ENCODE measurements at places on chromosomes 12 and 14.

DNA sequence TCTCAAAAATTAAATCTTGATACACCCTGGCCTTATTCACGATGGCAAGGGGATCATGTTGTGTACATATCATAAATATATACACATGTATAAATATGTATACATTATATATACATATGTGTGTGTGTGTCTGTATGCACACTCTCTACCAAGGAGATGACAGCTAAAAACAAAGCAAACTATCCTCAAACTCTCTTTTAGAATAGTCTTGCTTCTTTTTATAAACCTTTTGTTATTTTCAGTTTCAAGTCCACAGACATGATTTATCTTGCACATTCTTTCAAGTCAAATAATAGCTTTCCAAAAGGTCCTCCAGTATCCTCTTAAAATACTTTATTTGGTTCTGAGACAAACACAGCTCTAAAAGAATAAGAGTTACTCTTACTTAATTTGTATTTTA is 8.4 kb downstream of the ANO6 start:
- no peak for DNase-seq

- no peak for DNase-seq
Measured at GRCh38 chr12:88241862-88242570, 99.9 kb downstream of the TMTC3 start.

- DNase-seq, result no peak
Measured at GRCh38 chr12:112182499-112182898, 57.1 kb downstream of the TRAFD1 start.

DNA sequence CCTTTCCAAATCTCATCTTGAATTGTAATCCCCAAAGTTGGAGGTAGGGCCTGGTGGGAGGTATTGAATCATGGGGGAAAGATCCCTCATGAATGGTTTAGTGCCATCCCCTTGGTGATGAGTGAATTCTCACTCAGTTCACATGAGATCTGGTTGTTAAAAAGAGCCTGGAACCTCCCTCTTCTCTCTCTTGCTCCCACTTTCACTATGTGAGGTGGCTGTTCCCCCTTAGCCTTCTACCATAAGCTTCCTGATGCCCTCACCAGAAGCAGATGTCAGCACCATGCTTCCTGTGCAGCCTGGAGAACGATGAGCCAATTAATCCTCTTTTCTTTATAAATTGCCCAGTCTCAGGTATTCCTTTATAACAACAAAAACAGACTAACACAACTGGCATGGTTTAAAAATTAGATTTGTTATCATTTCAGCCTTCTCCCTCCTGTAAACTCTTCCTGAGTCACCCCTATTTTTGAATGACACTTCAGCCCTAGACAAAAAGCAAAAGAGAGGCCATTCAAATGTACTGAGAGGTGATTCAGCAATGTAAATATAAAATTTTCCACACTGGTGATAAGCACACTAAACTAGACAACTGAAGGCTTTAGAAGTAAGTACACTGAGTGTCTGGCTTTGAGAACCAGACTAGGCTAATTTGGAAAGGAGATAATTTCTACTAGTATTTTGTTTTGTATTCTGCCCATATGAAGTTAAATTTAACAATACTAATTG is 212.1 kb upstream of the ABCD2 start:
- DNase-seq, result no peak

All from activated naive CD8-positive, alpha-beta T cell treated with anti-CD3 and anti-CD28 coated beads, Interleukin-2, amount 50 U/mL, for 16 hours (primary cell).